ENCODE measurements at places on chromosomes 12 and 14.

DNA sequence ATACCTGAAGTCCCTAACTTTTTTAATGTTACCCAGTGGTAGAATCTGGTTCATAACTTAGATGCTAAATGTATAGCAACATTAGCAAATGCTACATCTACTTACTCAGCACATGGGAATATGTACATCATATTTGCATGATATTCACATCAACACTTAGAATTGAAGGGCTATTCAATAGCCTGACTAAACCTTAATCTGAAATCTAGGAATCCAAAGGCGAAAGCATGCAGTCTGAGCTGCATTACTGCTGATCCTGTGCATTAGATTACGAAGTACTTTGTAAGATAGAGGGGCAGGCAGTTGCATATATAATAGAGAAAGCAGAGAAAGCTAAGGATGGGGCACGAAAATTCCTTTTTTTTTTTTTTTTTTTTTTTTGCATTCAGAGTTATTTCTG lies 40.4 kb downstream of the SLC38A4 start:
- DNase-seq: no peak

- DNase-seq: no peak
Measured at GRCh38 chr14:97408937-97409815, 612.0 kb downstream of the VRK1 start.

DNA sequence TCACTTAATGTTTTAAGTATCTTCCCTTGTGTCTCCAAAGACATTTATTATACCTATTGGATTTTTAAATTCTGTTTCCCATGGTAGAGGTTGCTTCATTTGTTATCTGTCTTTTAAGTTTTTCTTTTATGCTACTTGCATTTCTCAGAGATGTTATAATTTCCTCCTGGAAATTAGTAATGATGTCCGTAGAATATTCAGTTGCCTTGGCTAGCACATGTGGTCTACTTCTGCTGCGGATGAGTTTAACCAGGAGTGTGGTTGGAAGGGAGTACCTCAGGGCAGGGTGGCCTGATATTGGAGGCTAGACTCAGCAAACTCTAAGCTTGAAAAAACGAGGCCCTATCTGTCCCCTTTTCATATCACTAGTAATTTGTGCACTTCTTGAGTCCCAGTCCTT lies 8.8 kb upstream of the EVL start:
- no peak for DNase-seq

GRCh38 chr14:44271637-44272036 lies 235.4 kb downstream of the FSCB start:
- DNase-seq: no peak

DNA sequence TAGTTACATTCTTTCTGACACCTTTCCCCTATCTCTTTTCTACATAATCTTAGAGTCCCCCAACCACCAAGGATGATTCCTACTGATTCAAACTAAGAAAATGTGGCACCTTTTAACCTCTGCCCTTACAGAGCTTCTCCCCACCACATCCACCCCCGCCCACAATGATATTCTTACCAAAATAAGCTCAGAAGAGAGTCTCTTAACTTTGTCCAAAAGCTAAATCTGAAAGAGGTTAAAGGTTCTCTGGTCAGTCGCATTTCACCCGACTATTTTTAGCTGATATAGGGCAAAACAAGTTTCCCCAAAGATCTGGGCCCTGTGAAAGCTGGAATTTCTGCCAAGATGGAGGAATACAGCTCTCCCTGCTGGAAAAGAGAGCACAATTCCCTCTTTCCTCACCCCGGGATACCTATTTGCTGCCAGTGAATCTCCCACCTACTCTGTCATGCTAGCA lies 128.6 kb downstream of the ZFP36L1 start:
- DNase-seq: no peak

DNA sequence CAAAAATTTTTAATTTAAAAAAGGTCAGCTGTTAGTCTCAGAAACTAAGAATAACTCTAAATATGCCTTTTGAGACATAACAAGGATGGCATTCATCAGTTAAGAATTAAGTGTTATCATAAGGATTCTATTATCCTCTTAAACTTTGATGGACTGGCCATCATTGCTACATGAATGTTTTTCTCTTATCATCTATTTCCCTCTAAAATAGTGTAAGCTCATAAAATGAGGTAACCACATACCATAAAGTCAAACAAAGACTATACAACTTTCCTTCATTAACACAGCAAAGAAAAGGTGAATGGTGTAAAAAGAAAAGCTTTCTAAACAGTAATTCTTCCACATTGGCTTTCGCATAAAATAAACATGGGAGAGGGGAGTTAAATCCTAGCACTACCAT lies 41.1 kb downstream of the TMTC1 start:
- DNase-seq: no peak

DNA sequence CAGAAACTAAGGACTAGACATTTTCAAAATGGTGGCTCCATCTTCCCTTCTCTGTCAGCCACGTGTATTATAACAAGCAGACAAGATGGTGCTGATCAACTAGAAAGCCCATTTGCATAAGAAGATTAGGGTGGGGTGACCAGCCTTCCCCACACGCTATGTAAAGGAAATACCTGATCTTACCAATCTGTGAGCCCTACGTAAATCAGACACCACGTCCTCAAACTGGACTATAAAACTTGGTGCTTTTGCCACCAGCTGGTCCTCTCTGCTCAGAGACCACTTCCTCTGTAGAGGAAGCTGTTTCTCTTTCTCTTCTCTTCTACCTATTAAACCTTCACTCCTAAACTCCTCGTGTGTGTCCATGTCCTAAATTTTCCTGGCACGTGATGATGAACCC lies 101.1 kb upstream of the PLEKHG7 start:
- no peak for DNase-seq

GRCh38 chr14:84991021-84991420 lies 538.9 kb upstream of the FLRT2 start:
- no peak for DNase-seq

- no peak for DNase-seq
Measured at GRCh38 chr12:98127336-98127679, 388.1 kb upstream of the TMPO start.

DNA sequence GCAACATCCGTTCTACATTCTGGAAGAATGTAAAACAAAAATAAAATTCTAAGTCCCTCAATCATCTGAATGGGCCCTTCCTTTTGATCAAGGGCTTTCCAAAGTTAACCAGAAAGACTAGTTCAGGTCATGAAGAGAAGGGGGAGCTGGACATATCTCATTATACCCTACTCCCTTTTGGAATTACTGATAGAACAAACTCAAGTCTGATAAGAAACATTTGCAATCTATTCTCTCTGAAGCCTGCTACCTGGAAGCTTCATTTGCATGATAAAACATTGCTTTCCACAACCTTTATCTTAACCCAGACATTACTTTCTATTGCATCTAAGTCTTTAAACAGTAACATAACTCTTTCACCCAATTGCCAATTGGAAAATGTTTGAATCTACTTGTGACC lies 8.3 kb upstream of the ACSM4 start:
- DNase-seq: no peak

GRCh38 chr14:24436355-24437019 lies 6.1 kb downstream of the SDR39U1 start:
- DNase-seq: no peak

GRCh38 chr14:94998685-94999084 lies 158.6 kb downstream of the DICER1 start:
- no peak for DNase-seq

All from stimulated activated CD8-positive, alpha-beta memory T cell treated with anti-CD3 and anti-CD28 coated beads, Interleukin-2, amount 100 ng/mL, for 1 hour (primary cell).